ENCODE measurements at places on chromosomes 1 and 21.

DNA sequence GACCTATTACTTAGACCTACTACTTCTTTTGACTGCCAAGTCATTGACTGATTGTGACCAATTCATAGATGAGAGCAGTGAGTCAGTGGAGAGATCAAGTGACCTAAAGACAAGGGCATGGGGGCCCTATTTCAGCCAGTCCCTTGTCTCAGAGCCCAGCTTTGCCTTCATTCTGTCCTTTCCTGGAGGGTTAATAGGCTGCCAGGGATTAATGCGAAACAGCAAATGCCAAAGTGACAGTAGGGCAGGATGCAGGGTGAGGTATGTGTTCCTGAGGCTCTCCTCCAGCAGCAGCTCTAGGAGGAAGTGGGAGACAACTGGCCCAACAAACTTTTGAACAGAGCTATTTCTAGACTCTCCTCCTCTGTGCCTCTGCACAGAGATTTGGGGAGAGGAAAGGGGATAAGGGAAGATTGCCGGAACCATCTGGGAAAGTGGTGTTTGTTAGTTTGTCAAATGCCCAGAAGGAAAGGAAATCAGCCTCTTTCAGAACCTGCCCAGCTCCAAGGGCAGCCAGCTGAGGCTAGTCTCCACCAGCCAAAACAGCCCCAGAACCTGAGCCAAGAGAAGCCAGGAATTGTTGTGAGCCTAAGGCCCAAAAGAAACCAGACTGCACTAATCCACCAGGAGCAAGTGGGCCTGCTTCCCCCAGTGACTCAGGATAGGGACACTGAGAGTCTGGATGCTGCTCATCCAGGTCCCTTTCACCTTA lies 4.9 kb upstream of the S100A3 start:
- peak; percentile 65 for DNase-seq

DNA sequence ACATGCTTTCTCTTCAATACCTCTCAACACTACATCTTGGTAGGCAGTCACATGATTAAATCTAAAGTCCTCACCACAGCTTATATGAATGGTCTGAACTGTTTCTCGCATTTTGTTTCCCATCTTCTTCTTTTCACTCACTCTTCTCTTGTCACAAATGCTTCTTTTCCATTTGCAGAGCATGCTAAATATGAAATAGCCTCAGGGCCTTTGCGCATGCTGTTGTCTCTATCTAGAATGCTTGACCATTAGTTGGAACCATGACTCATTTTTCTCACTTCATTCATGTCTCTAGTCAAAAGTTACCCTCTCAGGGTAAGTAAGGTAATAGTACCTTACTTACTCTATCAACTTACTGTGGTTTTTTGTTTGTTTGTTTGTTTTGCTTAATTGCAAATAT lies 239.7 kb downstream of the PTPRC start:
- DNase-seq: no peak

DNA sequence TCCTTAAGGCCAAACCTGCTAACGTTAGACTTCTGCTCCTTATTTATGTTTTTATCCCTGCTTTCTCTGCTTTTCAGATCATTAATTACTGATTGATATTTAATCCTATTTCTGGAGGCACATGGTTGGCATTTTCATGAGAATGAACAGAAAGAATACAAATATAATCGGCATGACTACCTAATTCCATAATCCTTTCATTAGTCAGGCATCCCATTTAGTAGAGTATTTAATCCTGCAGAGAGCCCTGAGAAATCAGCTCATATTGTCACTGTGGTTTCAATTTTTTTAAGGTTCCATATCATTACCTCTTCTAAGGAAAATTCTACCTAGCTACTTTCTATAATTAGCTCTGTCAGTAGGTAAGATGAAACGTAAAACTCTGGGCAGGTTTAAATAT lies 238.8 kb downstream of the NCAM2 start:
- DNase-seq: no peak

GRCh38 chr1:163472651-163473248 lies 151.0 kb downstream of the NUF2 start:
- DNase-seq: no peak

GRCh38 chr21:38268864-38269575 lies 12.2 kb downstream of the KCNJ15 start:
- no peak for DNase-seq

DNA sequence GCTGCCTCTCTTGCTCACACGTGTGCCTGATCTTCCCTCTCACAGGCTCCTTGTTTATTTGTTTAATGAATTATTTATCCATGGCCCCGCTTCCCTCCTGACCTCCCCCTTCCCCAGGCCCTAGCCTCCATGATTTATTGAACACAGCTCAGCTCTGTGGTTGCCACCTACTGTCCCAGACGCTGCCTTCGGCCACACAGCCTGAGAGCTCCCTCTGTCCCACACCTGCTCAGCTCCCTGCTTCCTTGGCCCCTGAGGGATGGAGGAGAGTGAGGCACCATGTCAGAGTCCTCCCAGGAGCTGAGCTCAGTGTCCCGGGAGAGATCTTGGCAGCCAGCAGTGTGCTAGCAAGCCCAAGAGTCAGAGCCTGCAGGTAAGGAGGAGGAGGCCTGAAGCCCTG lies 3.1 kb upstream of the EFNA3 start:
- DNase-seq: no peak

- no peak for DNase-seq
These were observed 93.4 kb upstream of the SOD1 start for GRCh38 chr21:31566064-31566463.

DNA sequence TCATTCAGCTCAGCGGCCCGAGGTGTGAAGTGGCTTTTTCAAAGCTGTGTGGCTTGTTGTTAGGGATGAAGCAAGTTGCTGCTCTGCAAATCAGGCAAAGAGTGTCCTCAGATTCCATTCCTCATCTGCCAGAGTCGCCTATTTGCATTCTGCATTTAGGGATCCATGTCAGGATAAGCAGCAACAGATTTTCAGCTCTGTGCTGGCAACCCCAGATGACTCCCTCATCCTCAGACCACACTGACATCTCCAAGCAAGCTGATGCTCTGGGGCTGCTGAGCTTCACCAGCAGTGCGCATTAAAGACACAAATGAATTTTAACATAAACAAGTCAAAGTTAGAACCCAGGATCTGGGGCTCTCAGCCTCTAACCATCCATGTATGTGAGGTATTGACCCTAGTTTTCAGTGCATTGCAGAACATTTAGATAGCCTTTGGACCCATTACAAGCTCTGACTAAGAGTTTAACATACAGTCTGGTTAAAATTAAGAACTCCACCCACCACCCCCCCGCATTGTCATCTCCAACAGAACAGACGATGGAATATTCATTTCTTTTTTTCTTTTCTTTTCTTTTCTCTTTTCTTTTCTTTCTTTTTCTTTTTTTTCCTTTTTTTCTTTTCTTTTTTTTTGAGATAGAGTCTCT lies 10.9 kb downstream of the CFAP107 start:
- peak; percentile 45 for DNase-seq

- DNase-seq: no peak
These were observed 2.0 kb downstream of the ALDH4A1 start for GRCh38 chr1:18900303-18900841.

DNA sequence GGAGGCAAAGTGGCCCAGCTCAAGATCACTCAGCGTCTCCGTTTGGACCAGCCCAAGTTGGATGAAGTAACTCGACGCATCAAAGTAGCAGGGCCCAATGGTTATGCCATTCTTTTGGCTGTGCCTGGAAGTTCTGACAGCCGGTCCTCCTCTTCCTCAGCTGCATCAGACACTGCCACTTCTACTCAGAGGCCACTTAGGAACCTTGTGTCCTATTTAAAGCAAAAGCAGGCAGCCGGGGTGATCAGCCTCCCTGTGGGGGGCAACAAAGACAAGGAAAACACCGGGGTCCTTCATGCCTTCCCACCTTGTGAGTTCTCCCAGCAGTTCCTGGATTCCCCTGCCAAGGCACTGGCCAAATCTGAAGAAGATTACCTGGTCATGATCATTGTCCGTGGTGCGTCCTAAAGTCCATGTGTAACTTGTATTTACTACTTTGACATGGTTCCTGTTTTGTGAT lies 2.7 kb downstream of the RBM15 start:
- no peak for DNase-seq

DNA sequence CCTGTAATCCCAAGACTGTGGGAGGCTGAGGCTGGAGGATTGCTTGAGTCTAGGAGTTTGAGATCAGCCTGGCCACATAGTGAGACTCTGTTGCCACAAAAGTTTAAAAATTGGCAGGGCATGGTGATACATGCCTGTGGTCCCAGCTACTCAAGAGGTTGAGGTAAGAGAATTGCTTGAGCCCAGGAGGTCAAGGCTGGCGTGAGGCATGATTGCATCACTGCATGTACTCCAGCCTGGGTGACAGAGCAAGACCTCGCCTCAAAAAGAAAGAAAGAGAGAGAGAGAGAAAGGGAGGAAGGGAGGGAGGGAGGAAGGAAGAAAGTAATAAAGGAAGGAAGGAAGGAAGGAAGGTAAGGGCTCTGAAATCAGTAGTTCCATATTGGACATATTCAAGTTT lies 25.0 kb downstream of the GLUL start:
- DNase-seq: peak; percentile 31

GRCh38 chr1:191671236-191671635 lies 487.0 kb upstream of the RGS18 start:
- no peak for DNase-seq
